ENCODE measurements at places on chromosomes 12 and 14. TPM values are rescaled to one million over a fixed set of nuclear protein-coding genes. Genes with fewer than 3 reads are reported as not detected.

Gene ENDOU
- total RNA-seq = not detected

Gene SAMD15
- total RNA-seq = 0.52 TPM

Gene TAS2R50
- 3.3 TPM for total RNA-seq

Gene LUM
- 35.9 TPM for total RNA-seq

Gene CDKL1
- 7.3 TPM for total RNA-seq

Gene CDKN1B
- 28.3 TPM for total RNA-seq

Gene WDHD1
- total RNA-seq = 1.0 TPM

Gene PTPRB
- total RNA-seq = 9.9 TPM

Gene CALCOCO1
- 109 TPM for total RNA-seq

Gene GCH1
- total RNA-seq = 11.9 TPM

Gene TMTC1
- 20.1 TPM for total RNA-seq

Gene IPO4
- total RNA-seq = 30.4 TPM

Gene NYNRIN
- 7.3 TPM for total RNA-seq

Gene INF2
- total RNA-seq = 46.2 TPM

Gene PROX2
- 0.52 TPM for total RNA-seq

Gene DEGS2
- 10.5 TPM for total RNA-seq

Gene CLEC4C
- not detected for total RNA-seq

Gene TAS2R19
- 4.2 TPM for total RNA-seq

Gene SMCO2
- total RNA-seq = not detected

Gene EFS
- 0.99 TPM for total RNA-seq

Gene GUCY2C
- total RNA-seq = not detected

Gene PPP1R36
- total RNA-seq = 5.6 TPM

Gene TAS2R30
- total RNA-seq = 9.2 TPM

Gene KRT79
- total RNA-seq = not detected

Gene RNASE1
- 316 TPM for total RNA-seq

Gene EML1
- 34.6 TPM for total RNA-seq

Gene CLEC4E
- total RNA-seq = 0.33 TPM

Gene STAT2
- total RNA-seq = 106 TPM

Gene GPR84
- total RNA-seq = not detected

Gene GPX2
- total RNA-seq = 26.7 TPM

Gene VAMP1
- total RNA-seq = 2.9 TPM

Gene SSPN
- 6.7 TPM for total RNA-seq

Gene IFNG-AS1
- total RNA-seq = not detected

Gene TNS2
- 113 TPM for total RNA-seq

Gene CCDC92
- 25.1 TPM for total RNA-seq

Gene ASB8
- 33.0 TPM for total RNA-seq

Gene IKZF4
- total RNA-seq = 2.6 TPM

Gene MYL2
- total RNA-seq = not detected

Gene KRT82
- not detected for total RNA-seq

Gene SCN8A
- total RNA-seq = 11.2 TPM

Gene KRT6A
- not detected for total RNA-seq

Gene CCDC175
- not detected for total RNA-seq

Gene ST8SIA1
- total RNA-seq = not detected

Gene TMEM253
- not detected for total RNA-seq

Gene PTPN21
- total RNA-seq = 10.9 TPM

Gene GSKIP
- 11.2 TPM for total RNA-seq

Gene KCNMB4
- total RNA-seq = 1.6 TPM

Gene KLRC2
- total RNA-seq = 0.66 TPM

Gene CD27
- total RNA-seq = not detected

Gene SERPINA9
- total RNA-seq = not detected

Gene CMKLR1
- total RNA-seq = 5.3 TPM

Gene AP5M1
- total RNA-seq = 17.8 TPM

Gene GRIN2B
- total RNA-seq = under 0.01 TPM

Gene CNTN1
- total RNA-seq = 3.1 TPM

Gene IL22
- not detected for total RNA-seq

Data from body of pancreas (tissue), 4 donors.